Renal pelvis (tissue), 12 donors: ENCODE measurements at places on chromosomes 2 and 18. TPM values are rescaled to one million over a fixed set of nuclear protein-coding genes. Genes with fewer than 3 reads are reported as not detected.

- no peak for DNase-seq
These were observed 7.0 kb upstream of the ALPK2 start for GRCh38 chr18:58635891-58636290.

GRCh38 chr2:177675825-177676224 is 283.3 kb downstream of the AGPS start:
- no peak for DNase-seq

RAB6C gene
- polyA plus RNA-seq: 0.04 TPM

- no peak for DNase-seq
These were observed 18.8 kb downstream of the TUBB6 start for GRCh38 chr18:12326711-12327460.

- no peak for DNase-seq
These were observed 45.8 kb upstream of the NFU1 start for GRCh38 chr2:69483024-69483423.

IL1RL1 gene
- 0.46 TPM for polyA plus RNA-seq

DNA sequence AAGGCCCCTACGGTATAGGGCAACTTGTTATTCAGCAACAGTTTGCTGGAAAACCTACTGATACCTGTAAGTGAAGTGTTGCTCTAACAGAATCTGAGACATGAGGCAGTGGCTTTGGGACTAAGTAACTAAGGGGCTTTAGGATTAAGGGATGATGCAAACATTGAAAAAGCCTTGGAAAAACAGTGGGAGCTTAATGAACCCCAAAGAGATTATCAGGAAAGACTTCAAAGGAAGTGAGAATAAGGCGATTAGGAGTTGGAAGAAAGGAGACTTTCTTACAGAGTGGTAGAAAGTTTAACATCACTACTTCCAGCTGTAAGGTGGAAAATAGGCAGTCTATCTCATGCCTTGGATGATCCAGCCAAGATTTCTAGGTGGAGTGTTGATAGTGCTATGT is 158.2 kb upstream of the TRIB2 start:
- DNase-seq: no peak

GRCh38 chr2:152716805-152717227 is 445 bp downstream of the PRPF40A start:
- no peak for DNase-seq

DNA sequence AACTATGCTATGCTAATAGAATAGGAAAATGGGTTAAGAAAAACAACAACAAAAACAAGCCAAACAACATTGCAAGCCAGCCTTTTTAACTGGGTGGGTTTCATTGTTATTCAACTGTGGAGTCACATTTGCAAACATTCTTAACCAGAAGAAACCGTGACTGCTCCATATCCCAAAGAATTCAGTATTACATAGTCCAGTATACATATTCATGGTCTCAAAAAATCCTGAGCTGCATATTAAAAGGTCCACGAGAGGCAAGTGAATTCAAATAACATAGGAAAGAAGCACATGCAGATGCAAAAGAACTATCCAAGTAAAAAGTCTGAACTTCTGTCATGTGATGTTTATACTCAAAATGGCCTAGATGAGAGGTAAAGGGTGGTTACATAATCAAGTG is 179.1 kb upstream of the ETAA1 start:
- no peak for DNase-seq

LYG1 gene
- 4.2 TPM for polyA plus RNA-seq

DNA sequence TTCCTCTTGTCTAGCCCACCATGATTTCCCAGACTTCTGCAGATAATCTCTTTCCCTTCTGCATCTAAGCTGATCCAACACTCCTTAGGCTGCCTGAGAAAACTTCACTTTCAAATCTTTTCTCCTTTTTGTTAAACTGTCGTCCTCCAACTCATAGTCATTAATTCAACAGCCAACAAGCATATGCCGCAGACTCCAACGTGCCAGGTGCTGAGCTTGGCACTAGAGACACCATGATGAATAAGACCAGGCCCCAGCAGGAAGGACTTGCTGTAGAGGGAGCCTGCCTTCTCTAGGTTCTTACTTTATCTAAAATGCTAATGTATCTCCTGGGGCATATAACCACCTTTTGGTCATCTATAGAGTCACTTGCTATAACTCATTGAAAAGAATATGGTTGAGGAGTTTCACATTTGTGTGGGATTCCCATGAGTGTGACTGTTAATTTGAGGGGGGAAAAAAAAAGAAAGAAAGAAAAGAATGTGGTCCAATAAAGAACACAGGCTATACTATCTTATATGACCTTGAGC is 51.0 kb downstream of the ANKRD44 start:
- DNase-seq: no peak

- no peak for DNase-seq
These were observed 23.7 kb downstream of the SCN1A start for GRCh38 chr2:166104084-166104483.

FRZB gene
- 9.3 TPM for polyA plus RNA-seq

GRCh38 chr18:79680891-79681339 is 1.3 kb downstream of the CTDP1 start:
- DNase-seq: no peak

DNA sequence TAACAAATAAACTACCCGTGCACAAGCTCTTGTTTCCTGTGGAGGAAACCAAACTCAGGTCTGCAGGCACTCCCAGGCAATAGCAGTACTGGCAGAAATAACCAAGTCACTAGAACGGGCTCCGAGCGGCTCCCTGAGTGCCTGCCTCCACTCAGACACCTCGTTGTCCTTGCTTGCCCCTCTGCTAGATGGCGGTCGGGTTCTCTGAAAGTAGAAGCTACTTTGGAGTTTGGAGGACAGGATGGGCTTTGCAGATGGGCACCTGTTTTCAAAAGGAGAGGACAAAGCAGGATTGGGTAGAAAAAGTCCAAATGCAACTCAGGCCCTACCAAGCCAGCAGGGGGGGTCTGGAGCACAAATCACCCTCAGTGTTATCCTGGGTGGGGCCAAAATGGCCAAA is 136.4 kb downstream of the LRRC30 start:
- no peak for DNase-seq

DNA sequence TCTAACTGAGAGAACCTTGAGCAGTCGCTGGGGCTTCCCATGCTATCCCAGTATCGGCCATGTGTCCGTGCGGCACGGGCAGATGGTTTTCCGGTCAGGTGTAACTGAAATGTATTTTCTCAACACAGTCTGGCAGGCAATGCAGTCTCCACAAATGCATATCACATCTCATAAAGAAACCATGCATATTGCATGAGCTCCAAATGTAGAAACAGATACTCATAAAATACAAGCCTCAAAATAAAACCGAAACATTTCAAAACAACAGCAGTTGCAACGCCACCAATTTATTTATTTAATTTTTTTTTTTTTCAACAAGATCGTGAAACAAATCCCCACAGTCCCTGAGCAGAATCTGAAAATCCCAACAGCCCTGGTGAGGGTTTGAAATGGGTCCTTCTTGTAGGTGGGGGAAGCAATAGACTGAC is 299.4 kb downstream of the LPIN1 start:
- DNase-seq: no peak

MYOM1 gene
- 8.7 TPM for polyA plus RNA-seq

SLC14A1 gene
- 5.2 TPM for polyA plus RNA-seq
